HCEC 1CT (cell line): ENCODE measurements at places on chromosomes 6 and 20.

- DNase-seq: no peak
Observed at GRCh38 chr6:7000825-7001777, 106.7 kb upstream of the RREB1 start.

DNA sequence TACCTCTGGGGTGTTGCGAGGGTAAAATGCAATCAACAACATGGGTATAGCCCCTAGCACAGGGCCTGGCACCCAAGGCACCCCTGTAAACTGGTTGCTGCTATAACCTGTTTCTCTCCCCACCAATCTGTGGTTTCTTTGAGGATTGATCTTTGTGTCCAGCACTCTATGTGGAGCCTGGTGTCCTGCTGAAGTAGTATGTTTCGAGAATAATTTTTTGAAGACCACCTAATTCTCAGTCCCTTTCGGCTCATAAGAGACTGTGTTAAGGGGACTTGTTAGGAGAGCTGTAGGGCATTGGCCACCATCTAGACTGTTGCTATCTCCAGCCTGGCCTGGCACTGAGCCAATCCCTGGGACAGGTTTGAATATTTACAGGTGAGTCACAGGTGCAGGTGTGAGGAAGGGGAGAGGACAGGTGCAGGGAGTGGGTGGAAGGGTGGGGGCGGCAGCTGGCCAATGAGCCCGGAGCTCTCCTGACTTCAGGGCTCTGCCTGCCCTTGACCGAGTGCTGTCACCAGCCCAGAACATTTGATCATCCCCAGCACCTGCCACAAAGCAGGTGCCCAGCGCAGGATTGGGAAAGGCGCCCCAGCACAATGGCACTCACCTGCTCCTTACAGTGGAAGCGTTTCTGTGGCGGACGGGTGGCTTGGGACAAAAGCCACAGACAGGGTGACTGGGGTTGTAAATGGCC lies 8.1 kb upstream of the C20orf144 start:
- DNase-seq: no peak

- no peak for DNase-seq
Observed at GRCh38 chr20:44761423-44761822, 15.8 kb downstream of the KCNK15 start.

DNA sequence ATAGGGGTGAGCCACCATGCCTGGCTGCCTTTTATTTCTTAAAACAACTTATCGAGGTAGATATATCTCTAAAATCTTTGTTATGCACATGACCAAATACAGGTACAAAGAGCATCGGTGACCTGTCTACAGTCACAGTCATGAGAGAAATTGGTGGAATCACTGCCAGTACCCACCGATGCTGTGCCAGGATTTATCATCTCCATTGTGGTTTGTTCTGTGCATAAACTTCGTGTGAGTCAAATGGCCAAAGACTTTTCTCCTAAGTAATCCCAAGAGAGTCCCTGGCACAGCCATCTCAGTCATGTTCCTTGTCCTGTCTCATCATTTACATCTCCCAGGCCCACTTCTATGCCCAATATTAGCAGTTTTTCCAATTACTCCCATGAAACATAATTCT lies 9.0 kb downstream of the GSTA3 start:
- DNase-seq: no peak

DNA sequence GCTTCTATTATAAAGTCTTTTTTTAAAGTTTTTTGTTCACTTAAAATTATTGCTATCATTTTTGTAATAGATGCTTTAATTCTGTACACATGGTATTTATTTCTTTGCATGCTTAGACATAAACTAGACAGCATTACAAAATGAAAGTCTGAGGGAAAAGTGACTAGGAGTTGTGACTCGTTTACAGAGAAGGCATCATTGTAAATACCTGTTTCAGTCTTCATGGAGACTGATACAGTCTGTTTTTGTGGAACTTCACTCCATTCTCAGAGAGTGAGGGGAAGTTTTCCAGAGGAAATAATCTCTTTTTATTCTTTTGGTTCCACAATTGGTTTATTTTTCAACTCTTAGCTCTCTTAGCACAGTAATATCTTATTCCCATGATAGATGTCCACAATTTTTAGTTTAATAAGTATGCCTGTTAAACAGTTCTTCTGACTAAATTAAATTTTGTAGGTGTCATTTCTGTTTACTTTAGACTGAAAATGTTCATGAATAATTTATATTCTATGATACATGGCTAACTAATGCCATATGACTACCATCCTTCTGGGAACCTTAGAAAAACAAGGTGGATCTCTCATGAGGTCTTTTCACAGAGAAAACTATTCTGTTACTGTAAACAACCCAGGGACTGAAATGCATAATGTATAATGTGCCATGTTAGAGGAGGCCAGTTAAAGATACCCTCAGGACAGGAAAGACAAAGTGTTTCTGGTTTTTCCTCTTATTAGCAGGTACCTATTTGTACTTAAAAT lies 69.2 kb downstream of the MYO6 start:
- no peak for DNase-seq

DNA sequence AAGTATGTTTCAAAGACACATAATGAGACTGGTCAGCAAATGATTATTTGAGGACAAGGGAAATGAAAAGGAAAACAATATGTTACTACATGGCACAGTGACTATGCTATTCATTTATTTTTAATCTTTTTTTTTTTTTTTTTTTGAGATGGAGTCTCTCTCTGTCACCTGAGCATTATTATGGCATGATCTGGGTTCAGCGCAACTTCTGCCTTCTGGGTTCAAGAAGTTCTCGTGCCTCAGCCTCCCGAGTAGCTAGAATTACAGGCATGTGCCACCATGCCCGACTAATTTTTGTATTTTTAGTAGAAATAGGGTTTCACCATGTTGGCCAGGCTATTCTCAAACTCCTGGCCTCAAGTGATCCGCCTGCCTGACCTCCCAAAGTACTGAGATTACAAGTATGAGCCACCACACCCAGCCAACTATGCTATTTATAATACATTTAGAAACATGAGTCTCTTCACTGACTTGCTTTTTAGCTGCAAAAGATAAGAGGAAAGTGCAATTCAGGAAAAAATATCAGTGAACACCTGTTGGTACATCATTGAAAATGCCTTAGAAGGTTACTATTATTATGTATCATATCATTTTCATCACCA lies 3.4 kb downstream of the CALHM4 start:
- no peak for DNase-seq

DNA sequence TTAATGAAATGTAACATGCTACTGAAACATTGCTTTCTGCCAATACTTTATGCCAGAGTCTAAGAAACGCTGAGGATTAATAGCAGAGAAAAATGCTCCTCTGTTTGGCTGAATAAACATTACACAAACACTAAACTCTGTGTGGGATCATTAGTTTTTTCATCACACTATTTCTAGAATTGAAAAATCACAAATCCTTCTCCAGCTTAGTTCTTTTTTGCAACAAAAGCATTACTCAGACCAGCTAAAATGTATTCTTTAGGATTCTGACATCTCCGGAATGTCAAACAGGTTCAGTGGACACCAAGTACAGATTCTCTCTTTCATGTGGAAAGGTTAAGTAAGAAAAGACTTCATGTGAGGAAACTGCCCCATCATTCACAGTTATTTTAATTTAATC lies 226.9 kb downstream of the SIM1 start:
- no peak for DNase-seq

DNA sequence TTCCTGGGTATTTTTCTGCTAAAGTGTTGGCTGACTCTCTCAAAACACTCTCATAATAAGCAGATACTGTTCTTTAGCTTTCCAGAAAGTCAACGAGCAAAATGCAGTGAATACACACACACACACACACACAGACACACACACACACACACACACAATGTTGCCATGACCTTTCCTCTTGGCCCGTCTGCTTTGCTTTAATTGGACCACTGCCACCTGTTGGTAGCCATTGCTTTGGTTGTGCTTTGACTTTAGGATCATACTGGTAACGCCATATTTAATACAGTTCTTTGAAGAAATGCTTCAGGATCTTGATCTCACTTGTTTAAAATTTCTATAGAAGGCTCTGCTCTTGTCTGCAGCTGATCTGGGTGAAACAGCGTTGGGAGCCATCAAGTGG lies 4.4 kb downstream of the FIG4 start:
- DNase-seq: no peak

- no peak for DNase-seq
Observed at GRCh38 chr6:52984247-52984646, 10.8 kb downstream of the GSTA4 start.
